ENCODE measurements at places on chromosomes 2 and 18.
A peak's percentile ranks its signal among the peaks of the same experiment; 100 is the strongest.

GRCh38 chr2:144711630-144712549 is 192.0 kb upstream of the ZEB2 start:
- DNase-seq: no peak

DNA sequence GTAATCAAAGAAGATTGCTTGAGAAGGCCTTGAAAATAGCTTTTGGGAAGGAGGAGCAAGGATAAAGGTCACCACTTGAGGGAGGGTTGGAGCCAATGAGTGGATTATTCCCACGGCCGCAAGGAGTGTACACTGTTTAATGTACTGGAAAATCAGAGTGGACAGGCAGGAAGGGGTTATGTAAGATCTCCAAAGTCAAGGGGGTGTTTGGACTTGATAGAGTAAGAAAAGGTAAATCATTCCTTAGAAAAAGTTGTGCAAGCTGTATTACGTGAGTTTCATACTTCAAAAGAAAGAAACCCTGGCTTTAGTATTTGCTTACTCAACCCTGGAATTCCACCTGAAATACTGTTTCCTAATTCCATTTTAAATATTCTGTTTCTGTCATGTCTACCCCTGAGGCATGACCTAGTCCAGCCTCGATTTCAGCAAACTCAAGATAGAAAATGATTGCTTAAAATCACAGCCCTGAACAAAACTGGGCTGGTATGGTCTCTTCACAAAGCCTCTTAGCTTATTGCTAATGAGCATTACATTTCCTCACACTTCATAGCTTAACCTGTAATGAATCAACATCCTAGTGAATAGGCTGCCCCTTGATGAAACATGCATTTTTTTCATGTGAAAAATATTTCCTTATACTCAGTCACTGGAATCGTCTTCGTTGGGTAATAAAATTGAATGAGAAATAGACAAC is 1.1 kb downstream of the MREG start:
- no peak for DNase-seq

- DNase-seq: no peak
Measured at GRCh38 chr2:162125138-162125537, 26.9 kb downstream of the GCG start.

DNA sequence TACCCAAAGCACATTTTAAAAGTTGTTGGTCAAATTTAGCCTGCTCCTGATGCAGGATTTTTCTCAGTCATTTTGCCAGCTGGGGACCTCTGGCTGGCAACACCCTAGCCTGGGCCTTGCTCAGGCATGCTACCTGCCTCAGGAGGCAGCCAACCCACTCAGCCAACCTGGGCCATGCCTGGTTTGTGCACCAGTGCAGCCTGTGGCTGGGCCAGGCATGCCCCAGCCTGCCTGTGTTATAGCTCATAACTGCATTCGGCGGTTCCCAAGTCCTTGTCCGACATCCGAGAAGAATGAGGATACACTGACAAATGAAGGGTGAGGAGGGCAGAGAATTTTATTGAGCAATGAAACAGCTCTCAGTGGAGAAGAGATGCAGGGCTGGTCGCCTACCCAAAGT is 608.0 kb downstream of the SUCLG1 start:
- DNase-seq: no peak

- DNase-seq: peak; percentile 84
Measured at GRCh38 chr2:206981739-206982340, 42.5 kb downstream of the CPO start.

DNA sequence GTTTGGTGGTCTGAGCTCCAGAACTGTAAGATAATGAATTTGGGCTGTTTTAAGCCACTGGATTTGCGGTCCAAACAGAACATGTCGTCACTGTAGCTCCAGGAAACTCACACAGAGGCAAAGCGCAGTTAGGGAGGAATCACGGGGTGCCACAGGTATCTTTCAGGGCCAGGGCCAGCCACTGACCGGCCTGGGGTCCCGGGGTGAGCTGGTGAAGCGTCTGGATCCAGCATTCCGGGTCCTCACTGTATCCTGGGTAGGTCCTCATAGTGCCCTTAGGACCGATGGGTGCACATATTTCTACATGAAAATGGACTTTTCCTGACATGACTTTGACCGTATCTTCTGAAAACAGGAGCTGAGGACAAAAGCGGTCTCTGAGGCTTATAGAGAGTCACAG is 196.0 kb upstream of the HDAC4 start:
- DNase-seq: peak; percentile 41
